ENCODE measurements at places on chromosomes 6 and 20.

DNA sequence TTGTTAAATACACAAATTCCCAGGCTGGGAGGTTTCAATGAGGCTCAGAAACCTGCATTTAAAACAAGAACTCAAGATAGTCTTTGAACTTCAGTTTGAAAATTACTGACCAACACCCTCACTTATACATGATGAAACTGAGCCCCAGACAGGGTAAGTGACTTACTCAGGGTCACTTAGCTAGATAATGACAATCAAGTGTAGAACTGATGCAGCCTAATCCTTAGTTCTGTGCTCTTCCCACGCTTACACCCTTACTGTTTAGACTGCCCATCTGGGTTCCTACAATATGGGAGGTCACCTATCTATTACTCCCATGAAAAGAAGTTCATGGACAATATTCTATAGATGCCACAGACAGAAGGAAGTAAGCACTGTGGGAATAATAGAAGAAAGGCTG, 24.5 kb upstream of the FAM135A start:
- DNase-seq: no peak

GRCh38 chr6:43838276-43839036, 68.4 kb downstream of the VEGFA start:
- DNase-seq: peak; percentile 27

DNA sequence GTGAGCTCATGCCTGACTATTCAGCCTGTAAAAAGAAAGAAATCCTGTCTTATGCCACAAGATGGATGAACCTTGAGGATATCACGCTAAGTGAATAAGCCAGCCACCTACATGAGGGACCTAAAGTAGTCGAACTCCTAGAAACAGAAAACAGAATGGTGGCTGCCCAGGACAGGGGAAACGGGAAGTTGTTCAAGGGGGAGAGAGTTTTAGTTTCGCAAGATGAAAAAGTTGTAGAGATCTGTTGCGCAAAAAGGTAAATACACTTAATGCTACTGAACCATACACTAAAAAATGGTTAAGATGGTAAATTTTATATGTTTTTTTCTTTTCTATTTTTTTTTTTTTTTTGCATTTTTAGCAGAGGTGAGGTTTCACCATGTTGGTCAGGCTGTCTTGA, 74.1 kb upstream of the RALY start:
- DNase-seq: no peak

DNA sequence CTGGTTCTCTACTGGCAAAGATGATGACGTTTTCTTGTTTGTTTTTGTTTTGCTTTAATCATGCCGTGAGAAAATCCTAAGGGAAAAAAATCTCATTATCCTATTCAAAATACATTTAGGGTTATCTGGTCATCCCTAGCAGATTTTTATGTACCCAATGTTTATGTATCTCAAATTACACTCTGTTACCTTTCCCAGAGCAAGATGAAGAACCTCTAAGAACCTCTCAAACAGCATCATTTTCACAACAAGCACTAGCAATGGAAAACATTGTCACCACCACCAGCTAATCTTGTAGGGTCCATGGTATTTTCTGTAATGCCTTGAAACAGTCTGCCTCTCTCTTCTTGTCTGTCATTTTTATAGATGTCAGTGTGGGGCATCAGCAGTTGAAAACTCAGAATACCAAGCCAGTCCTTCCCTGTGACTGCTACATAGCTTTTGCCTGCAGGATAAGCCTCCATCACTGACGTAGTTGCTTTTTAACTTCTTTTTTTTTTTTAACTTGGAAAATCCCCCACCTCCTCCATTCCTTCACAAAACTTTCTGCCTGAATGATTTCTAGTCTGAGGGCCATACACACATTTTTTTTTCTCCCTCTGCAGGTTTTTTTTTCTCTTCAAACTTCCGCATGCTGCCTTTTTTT, 2.4 kb upstream of the SNAP25 start:
- no peak for DNase-seq

GRCh38 chr6:37785002-37785662, 34.4 kb upstream of the ZFAND3 start:
- no peak for DNase-seq

- no peak for DNase-seq
These were observed 23.0 kb downstream of the KCNK5 start for GRCh38 chr6:39206250-39206721.

GRCh38 chr20:10943686-10944265, 270.0 kb upstream of the JAG1 start:
- DNase-seq: no peak

DNA sequence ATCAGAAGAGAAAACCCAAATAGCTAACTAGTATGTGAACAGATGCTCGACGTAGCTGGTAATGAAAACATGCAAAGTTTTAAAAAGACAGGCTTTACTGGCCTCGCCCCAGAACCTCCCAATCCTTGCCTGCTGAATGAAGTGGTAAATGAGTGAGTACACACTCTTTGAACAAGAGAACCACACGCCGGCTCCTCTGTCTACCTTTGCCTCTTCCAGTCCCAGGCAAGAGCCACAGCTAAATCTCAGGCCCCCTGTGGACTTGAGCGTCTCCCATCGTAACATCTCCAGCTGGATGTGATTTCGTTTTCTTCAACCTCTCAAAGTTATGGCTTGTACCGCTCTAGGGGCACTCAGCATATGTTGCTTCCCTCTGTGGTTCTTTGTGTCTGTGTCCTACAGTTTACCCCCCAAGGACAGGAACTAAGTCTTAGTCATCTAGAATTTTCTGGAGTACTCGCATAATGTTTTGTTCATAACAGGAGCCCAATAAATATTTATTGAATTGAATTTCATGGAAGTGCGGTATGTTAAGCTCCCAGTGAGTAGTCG, 153.2 kb upstream of the TAB2 start:
- no peak for DNase-seq

DNA sequence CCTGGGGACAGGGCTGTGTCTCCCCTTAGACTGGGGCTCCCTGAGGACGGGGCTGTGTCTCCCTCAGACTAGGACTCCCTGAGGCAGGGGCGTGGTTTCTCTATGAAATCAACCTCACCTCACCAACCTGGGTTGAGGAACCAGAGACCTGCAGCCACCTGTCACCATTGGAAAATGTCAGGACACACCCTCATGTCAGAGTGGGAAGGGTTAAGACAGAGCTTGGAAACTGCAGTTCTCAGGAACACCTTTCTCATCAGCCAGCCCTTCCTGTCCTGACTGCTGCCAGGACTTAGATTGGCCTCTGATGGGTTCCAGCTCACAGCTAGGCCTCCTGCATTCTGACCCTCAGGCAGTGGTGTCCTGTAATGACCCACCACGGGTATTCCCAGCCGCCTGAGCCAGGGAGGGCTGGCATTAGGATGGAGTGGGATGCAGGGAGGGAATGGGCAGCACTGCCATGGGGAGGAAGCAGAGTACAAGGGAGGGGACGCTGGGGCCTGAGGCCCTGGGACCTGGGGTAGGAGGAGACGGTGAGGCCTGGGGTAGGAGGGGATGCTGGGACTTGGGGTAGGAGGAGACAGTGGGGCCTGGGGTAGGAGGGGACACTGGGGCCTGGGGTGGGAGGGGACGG, 76.3 kb downstream of the MRPL14 start:
- no peak for DNase-seq

- DNase-seq: no peak
These were observed 577 bp upstream of the FOXF2 start for GRCh38 chr6:1388630-1389368.

DNA sequence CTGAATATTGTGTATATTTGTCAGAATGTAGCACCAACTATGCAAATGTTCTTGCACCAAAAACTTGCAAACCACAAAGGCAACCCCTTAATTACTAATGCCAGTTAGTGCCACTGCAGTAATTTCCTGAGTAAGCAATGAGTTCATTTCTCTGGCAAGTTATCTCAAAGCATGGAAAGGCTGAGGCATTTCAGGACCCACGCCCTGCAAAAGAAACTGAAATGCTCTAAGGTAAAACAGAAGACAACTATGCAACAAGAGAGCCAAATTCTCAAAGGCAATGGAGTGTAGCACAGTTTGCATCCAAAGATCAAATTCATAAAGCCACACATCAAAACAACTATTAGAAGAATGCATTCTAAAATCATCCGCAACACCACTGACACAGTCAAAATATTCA, 994.4 kb downstream of the EYS start:
- no peak for DNase-seq

DNA sequence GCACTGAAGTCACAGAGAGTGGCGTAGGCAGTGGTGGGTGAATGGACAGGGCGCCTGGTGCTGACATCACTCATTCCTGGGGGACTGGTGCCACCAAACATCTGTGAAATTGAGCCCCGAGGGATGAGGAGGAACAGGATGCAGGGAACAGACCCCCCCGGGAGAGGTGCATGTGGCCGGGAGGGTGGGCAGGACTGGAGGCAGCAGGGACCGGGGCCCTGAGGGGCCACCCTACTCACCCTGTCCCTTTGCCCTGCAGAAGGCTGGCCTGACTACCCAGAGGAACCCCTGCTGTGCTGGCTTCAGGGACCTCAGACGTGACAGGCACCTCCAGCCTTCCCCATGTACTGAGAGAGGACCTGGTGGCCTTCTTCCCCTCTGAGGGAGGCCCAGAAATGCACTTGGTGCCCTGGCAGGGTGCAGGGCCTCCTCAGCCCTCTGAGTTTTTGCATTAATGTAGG, 25.1 kb downstream of the SYNDIG1 start:
- no peak for DNase-seq

Data from activated naive CD4-positive, alpha-beta T cell treated with anti-CD3 and anti-CD28 coated beads for 36 hours (primary cell).